Stimulated activated CD4-positive, alpha-beta T cell treated with anti-CD3 and anti-CD28 coated beads, Interleukin-1b, Interleukin-23, amount 100 ng/mL, for 24 hours (primary cell): ENCODE measurements at places on chromosomes 16 and 17.

GRCh38 chr16:21608639-21609328, 9.4 kb downstream of the METTL9 start:
- DNase-seq, result no peak

- DNase-seq, result no peak
These were observed 1.2 kb downstream of the AP2B1 start for GRCh38 chr17:35588196-35588920.

GRCh38 chr17:69949496-69949895, 125.5 kb upstream of the KCNJ16 start:
- DNase-seq, result no peak

DNA sequence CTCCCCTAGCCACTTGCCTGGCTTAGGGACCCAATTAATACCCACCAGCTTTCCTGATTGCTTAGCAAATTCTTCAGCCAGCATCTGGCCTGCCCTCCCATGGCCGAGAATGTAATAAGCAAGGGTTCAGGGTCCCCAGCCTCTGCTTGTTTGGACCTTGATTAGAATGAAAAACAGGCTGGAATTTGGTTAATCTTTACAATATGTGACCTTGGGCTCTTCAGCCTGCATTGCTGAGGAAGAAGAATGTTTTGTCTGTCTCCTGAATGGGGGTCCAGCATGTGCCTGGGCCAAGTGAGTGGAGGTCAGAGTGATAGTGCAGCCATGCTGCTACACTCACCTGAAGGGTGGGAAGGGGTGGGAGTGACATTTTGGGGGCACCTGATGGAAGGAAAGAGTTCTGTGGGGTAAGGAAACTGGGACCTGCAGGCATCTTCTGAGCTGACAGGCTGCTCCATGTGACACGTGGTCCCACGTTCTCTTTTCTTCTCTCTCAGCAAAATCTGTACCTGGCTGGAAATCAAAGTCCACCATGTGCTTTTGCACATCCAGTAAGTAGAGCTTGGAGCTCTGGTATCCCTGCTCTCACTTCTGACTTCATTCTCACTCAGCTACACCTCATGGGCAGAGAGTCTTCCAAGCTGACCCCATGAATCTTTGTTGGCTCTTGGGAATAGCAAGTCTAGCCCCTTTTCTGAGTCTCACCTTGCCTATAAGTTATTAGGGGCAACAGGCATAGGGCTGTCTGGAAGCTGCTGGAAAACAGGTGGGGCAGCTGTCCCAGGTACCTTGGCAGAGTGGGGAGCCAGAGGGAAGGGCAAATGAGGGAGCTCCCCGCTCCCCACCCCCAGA, 5.3 kb downstream of the TMEM106A start:
- no peak for DNase-seq

GRCh38 chr17:43601280-43602039, 55.3 kb upstream of the ETV4 start:
- no peak for DNase-seq

GRCh38 chr17:37610971-37611370, 1.8 kb upstream of the SYNRG start:
- DNase-seq, result no peak

GRCh38 chr17:49829026-49829425, 18.8 kb downstream of the TAC4 start:
- no peak for DNase-seq
